ENCODE measurements at places on chromosomes 16 and 17. TPM values are rescaled to one million over a fixed set of nuclear protein-coding genes. Genes with fewer than 3 reads are reported as not detected.

GRCh38 chr16:20676268-20676825 is 21.1 kb downstream of the ACSM1 start:
- H3K4me3 ChIP-seq = no peak overlapping the region
- H3K27ac ChIP-seq = peak overlapping the region; percentile 70
- H3K27me3 ChIP-seq = no peaks in the 10 kb centered on the region
- H3K36me3 ChIP-seq = no peaks in the 10 kb centered on the region

GRCh38 chr16:20359997-20360396 is 7.5 kb upstream of the UMOD start:
- H3K4me3 ChIP-seq = no peak overlapping the region
- no peak overlapping the region for H3K27ac ChIP-seq
- no peaks in the 10 kb centered on the region for H3K27me3 ChIP-seq
- H3K36me3 ChIP-seq = no peaks in the 10 kb centered on the region

GRCh38 chr17:51046514-51047384 is 73.9 kb downstream of the SPAG9 start:
- no peak overlapping the region for H3K27ac ChIP-seq
- H3K27me3 ChIP-seq = no peaks in the 10 kb centered on the region
- DNase-seq = peak; percentile 61
- H3K4me3 ChIP-seq = no peak overlapping the region

DNA sequence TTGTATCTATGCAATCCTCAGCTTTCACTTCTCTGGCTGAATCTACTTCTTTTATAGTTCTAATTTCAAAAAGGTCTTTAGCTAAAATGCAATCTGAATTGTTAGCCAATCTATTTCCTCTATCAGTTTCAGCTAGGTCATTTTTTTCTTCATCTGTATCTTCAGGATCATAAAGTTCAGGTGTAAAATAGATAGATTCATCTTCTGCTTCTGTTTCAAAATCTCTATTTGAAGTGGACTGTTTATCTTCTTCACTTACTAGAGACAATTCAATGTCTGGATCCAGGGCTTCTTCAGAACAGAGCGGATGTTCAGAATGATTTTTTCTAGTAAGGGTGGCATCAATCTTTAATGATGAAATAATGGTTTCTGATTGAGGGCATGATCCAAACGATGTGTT is 92.4 kb upstream of the NACA2 start:
- no peak overlapping the region for H3K27ac ChIP-seq
- no peaks in the 10 kb centered on the region for H3K27me3 ChIP-seq
- H3K4me1 ChIP-seq = no peaks in the 10 kb centered on the region
- DNase-seq = no peak
- H3K36me3 ChIP-seq = no peaks in the 10 kb centered on the region

- no peaks in the 10 kb centered on the region for H3K36me3 ChIP-seq
- no peaks in the 10 kb centered on the region for H3K4me1 ChIP-seq
- no peak for DNase-seq
Measured at GRCh38 chr17:58371300-58371950, 19.4 kb upstream of the SUPT4H1 start.

DNA sequence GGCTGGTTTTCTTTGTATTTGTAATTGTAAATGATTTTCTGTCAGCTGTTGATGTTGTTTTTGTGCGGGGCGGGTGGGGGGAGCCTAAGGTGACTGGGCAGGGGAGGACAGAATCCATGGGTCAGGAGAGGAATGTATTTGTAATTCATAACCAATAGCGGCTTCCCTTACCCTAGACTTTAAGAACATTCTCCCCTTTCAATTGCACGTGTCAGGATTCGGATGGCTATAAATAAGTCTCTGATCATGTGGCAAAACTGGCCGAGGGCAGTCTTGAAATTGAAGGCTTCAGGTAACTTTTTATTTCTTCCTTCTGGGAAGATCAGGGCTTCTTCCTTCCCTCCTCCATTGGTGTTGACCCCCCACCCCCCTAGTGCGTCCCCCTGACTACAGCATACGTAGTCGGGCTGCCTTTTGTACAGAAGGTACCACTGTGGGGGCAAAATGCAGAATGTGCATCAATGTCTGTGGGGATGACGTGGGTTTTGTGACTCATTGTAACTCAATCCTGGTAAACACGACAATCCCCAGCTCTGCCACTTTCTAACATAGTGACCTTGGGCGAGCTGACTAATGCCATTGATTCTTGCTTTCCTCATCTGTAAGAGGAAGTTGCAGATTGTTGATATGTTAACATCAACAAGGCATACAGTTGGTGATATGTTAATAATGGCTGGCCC is 16.2 kb downstream of the MARCHF10 start:
- H3K27me3 ChIP-seq = no peaks in the 10 kb centered on the region
- no peak overlapping the region for H3K27ac ChIP-seq
- no peak for DNase-seq
- no peak overlapping the region for H3K4me3 ChIP-seq
- H3K4me1 ChIP-seq = no peaks in the 10 kb centered on the region
- H3K36me3 ChIP-seq = no peaks in the 10 kb centered on the region

- peak; percentile 64 for DNase-seq
- peak overlapping the region; percentile 88 for H3K4me3 ChIP-seq
- H3K36me3 ChIP-seq = no peaks in the 10 kb centered on the region
- H3K4me1 ChIP-seq = no peaks in the 10 kb centered on the region
- peak overlapping the region; percentile 81 for H3K27ac ChIP-seq
- peaks cover 13% of the 10 kb centered on the region for H3K27me3 ChIP-seq
Measured at GRCh38 chr17:81870131-81870980, 781 bp downstream of the ARHGDIA start.

GRCh38 chr16:65481956-65482355 is 360.1 kb upstream of the CDH11 start:
- no peaks in the 10 kb centered on the region for H3K27me3 ChIP-seq
- no peak overlapping the region for H3K27ac ChIP-seq
- no peaks in the 10 kb centered on the region for H3K4me1 ChIP-seq
- no peak for DNase-seq

DNA sequence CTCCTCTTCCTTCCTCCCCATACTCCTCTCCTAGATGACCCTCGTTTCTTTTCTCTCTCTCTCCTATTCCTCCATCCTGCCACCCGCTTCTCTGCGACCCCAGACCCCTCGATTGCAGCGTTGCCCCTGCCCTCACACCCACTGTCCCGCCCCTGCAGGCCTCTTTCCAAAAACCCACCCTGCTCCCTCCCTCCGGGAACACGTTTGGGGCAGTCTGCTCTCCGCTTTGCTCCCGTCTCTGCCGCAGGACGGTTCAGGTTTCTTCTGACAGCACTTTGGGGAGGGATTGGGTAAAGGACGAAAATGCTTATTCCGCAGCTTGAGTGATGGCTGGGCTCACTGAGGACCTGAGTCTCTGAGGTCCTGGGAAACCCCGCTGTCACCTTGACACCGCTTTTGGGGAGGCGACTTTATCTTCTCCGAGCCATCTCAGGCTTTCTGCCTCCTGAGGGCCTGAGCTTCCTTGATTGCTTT is 690 bp downstream of the NDE1 start:
- peak; percentile 80 for DNase-seq
- H3K4me3 ChIP-seq = peak overlapping the region; percentile 69
- no peaks in the 10 kb centered on the region for H3K27me3 ChIP-seq
- H3K4me1 ChIP-seq = no peaks in the 10 kb centered on the region
- H3K27ac ChIP-seq = peak overlapping the region; percentile 49

DNA sequence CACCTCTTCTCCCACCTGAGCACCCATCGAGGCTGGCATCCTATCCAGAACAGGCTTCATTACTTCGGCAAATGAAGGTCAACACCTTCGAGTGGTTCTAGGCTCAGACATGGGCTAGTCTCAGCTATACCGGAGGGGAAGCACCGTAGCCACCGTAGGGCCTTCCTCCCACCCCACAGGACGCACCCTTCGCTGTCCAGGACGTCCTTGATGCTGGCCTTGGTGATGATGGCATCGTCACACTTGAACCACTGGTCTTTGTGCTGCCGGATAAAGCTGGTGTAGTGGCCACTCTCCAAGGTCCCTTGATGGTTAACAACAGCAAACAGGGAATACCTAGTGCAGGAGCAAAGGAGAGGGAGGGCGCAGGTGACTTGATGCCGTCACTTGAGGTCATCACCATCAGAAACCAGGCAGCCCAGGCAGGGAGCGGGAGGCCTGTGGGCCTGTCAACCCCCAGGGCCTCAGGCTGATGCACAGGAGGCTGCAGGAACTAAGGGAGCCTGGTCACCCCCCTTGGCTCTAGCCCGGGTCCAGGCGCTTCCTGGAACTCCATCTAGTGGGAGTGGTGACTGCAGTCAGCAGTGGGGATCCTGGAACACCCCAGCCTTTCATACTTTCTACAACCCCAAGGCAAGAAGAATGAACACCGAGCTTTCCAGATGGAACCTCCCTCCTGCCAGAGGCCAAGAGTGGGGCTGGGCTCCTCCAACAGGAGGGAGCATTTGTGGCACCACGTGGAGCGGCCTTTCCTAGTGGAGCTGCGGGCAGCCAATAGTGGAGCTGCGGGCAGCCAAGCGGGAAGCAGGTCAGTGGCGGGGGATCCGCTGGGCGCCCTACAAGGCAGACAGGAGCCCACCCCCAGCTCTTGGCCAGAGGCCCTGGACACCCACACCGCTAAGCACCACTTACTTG is 38.5 kb downstream of the USP22 start:
- no peaks in the 10 kb centered on the region for H3K4me1 ChIP-seq
- H3K27me3 ChIP-seq = no peaks in the 10 kb centered on the region
- no peak overlapping the region for H3K27ac ChIP-seq
- DNase-seq = no peak
- no peak overlapping the region for H3K4me3 ChIP-seq

- H3K27me3 ChIP-seq = no peaks in the 10 kb centered on the region
- H3K4me3 ChIP-seq = peak overlapping the region; percentile 20
- H3K27ac ChIP-seq = no peak overlapping the region
- DNase-seq = no peak
- H3K4me1 ChIP-seq = no peaks in the 10 kb centered on the region
Measured at GRCh38 chr16:69133373-69133954, 1.0 kb downstream of the UTP4 start.

DNA sequence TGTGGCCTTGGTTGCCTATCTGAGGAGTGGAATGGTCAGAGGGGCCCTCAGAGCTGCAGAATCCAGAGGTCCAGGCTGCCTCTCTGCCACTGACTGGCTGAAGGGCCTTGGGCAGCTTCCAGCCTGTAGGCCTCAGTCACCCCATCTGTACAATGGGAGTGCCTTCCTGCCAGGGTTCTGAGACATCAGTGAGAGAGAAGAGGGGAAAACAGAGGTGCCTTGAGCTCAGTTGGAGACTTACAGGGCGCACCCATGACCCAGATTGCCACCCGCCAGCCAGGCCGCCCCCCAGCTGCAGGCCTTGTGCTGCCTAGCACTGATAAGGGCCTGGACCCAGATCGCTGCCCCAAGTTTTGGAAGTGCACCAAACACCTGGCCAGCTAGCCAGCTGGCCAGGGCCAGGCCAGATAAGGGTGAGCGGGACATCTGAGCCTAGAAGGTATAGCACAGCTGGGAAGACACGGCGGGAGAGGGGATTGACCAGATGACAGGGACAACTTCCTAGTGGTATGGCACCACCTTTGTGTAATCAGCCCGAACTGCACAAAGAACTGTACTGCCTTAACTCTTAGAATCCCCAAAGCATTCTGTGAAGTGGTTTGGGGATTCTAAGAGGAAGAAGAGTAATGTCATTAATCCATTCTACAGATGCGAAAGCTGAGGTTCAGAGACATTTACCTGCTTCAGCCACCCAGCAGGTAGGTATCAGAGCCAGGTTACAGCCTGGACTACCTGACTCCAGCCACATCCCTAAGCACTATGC is 1.4 kb downstream of the SLC4A1 start:
- no peak overlapping the region for H3K27ac ChIP-seq
- no peaks in the 10 kb centered on the region for H3K27me3 ChIP-seq

The FUS gene
- 254 TPM for total RNA-seq

The KRTAP4-4 gene
- not detected for total RNA-seq

The TACO1 gene
- total RNA-seq = 11.0 TPM

The CCL16 gene
- total RNA-seq = 1.1 TPM
